ENCODE measurements at places on chromosomes 16 and 17.

GRCh38 chr16:55349867-55350266, 25.9 kb downstream of the IRX6 start:
- DNase-seq = peak; percentile 19

- DNase-seq = no peak
These were observed 160.1 kb upstream of the IRX3 start for GRCh38 chr16:54446639-54447038.

DNA sequence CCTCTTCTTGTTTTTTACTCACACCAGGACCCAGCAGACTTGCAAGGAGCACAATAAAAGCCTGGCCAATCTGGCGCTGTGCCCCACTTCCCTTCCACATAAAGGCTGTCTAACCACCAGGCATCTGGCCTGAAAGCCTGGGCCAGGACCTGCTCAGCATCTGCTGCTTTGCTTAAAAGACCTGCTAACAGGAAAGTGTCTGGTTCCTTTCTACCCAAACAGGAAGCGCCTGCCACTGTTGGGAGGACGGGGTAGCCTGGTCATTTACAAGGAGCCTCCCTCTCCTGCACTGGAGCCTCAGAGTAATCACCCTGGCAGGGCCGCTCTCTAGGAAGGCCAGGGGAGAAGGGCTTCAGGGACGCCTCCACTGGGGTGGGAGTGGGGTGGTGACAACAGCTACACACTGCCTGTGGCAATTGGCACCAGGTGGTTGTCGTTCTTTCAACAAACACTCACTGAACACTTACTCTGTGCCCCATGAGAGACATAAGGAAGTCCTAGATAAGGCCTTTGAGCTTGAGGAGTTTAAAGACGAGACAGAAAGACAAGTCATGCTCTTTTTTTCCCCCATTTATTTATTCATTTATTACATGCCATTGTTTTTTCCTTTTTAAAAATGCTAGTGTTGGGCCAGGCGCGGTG, 6.3 kb upstream of the MMP28 start:
- no peak for DNase-seq

DNA sequence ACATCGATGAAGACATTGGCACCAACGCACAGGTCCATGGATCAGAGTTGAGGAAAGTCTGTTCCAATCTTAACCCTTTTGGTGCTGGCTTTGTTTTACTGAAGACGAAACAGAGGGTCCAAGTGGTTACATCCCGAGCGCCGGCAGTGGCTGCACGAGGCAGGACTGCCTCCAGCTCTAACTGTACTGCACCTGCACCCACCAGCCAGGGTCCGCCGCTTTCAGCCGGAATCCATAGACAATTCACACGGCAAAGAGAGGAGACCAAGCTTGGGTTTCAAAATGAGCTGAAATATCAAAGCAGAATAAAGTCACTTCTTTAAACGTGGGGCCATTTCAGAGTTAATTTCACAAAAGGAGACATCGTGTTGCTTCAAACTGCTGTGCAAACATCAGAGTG, 21.2 kb upstream of the ZC3H18 start:
- DNase-seq = no peak

DNA sequence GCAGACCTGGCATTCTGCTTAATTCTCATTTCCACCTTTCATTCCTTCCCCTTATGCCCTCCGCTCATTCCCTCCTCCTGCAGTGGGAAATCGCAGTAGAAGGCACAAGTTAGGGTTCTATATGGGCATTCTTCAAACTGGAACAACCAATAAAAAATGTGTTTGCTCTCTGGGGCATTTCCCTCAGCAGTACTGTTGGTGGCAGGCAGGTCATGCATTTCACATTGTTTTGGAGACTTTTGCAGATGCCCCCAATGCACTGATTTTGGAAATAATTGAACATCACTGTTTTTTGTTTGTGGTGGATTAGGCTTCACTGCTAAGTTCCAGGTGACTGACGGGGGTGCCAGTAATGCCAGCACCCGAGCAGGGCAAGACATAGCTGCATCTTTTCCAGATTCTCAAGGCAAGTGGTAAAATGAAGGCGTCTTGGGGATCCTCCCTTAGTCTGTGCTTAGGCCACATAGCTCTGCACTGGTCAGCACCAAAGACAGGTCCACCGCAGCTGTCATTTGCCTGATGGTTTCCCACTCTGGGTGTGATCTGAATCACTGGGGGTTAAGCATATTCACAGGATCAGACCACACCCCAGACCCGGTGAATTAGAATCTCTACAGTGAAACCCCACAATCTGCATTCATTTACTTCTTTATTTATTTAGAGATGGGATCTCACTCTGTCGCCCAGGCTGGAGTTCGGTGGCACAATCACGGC, 304.5 kb downstream of the CPPED1 start:
- DNase-seq = no peak

GRCh38 chr16:21702276-21702675, 38.5 kb downstream of the OTOA start:
- no peak for DNase-seq

GRCh38 chr16:24075931-24076716, 180.0 kb upstream of the CACNG3 start:
- DNase-seq = no peak

- DNase-seq = no peak
These were observed 22.9 kb upstream of the LITAF start for GRCh38 chr16:11609474-11610120.

GRCh38 chr16:25078386-25078978, 33.1 kb upstream of the LCMT1 start:
- DNase-seq = no peak

- DNase-seq = no peak
These were observed 27.5 kb downstream of the GSE1 start for GRCh38 chr16:85640585-85640984.

- DNase-seq = no peak
These were observed 165.0 kb downstream of the RBFOX1 start for GRCh38 chr16:7497691-7498090.

DNA sequence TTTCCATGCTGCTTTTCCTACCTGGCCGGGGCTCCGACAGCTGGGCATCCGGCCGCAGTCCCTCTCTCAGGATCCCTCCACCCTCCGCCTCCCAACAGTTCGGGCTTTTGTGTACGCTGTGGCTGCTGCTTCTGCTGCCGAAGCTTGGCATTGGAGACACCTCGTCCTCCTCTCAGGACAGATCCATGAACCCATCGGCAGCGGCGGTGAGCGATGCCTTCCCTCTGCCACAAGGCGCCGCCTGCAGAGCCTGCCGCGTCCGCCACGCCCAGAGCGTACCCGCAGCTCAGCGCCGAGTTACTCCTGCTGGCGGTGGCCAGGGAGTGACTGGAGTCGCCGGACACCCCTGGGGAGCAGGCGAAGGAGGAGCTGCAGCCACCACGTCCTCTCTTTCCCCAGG, 2032.8 kb downstream of the TP53TG3F start:
- DNase-seq = no peak

GRCh38 chr16:84475643-84476240, 28.7 kb downstream of the MEAK7 start:
- no peak for DNase-seq

- peak; percentile 84 for DNase-seq
These were observed 621 bp upstream of the CSHL1 start for GRCh38 chr17:63911657-63912100.

DNA sequence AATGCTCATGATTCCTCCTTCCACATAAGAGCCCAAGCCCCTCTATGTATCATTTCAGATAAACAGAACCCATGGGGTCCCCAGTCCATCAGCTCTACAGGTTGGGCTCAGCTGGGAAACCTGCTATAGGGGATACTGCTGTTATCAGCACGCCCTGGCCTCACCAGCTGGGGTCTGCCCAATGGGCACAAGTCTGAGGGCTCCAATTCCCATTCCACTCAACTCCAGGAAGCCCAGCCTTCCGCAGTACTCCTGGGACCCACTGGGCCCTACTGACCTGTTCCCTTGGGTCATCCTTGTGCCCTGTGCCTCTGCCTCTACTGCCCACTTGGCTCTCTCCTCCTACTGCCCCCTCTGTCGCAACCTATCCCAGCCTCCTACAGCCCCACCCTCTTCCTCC, 16.2 kb upstream of the XYLT2 start:
- DNase-seq = no peak

DNA sequence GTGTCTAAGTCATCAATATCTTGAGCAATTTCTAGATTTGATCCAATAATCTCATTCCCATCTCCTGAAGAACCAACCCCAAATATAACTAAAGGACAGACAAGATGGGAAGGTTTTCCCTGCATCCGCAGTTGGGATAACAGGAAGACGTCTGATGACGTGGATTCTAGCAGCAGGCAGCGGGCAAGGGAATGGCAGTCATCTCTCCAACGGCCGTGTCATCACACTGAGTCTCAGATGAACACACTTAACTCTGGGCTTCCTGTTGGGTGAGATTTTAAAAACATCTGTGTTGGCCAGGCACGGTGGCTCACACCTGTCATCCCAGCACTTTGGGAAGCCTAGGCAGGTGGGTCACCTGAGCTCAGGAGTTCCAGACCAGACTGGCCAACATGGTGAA, 20.9 kb upstream of the TIMP2 start:
- no peak for DNase-seq

DNA sequence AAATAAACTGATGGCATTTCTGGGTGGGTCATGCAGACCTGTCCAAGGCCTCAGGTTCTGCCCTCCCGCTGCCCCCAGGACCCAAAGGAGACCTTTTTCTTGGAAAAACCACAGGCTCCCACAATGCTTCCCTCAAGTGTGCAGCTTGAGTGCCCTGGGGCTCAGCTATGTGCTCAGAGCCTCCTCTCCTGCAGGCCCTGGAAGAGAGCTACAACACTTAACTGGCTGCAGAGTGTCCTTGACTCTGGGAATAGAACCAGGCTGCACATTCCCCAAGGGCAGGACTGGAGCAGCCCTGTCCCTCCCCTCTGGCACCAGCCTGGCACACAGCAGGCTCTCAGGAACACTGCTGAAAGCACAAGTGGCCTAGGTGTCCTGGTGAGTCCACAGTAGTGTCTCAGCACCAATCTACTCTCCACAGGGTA, 4.8 kb upstream of the SREBF1 start:
- peak; percentile 56 for DNase-seq

GRCh38 chr17:47368262-47368661, 44.5 kb downstream of the EFCAB13 start:
- no peak for DNase-seq

DNA sequence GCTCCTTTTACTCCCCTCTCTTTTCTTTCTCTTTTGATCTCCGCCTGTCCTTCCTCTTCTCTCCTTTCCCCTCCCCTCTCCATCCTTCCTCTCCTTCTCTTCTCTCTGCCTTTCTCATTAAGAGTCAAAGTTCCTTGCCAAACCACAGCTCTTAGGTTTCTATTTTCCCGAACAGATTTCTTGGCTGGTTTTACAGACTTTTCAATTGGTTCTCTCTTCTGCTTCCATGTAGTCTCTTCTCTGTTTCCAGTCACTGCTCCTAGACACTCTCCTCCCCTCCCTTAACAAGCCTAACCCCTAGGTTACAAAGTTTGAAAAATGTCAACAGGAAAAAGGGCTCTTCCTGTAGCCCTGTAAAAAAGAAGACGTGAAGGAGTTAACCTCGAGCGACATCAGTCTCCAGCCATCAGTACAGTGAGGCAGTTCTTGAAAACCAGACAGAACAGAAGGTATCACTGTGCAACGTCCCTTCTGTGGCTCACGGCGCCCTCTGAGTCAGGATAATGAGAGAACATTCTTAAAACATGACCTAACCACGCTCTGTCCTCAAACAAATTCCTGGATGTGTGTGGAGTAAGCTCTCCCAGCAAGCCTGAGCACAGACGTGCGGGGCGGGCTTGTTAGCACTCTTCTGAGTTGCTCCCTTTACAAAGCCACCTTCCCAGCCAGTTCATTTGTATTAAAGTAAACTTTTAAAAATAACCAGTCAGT, 11.6 kb upstream of the MARCHF10 start:
- peak; percentile 73 for DNase-seq

GRCh38 chr16:61074324-61074723, 961.9 kb downstream of the CDH8 start:
- DNase-seq = no peak

DNA sequence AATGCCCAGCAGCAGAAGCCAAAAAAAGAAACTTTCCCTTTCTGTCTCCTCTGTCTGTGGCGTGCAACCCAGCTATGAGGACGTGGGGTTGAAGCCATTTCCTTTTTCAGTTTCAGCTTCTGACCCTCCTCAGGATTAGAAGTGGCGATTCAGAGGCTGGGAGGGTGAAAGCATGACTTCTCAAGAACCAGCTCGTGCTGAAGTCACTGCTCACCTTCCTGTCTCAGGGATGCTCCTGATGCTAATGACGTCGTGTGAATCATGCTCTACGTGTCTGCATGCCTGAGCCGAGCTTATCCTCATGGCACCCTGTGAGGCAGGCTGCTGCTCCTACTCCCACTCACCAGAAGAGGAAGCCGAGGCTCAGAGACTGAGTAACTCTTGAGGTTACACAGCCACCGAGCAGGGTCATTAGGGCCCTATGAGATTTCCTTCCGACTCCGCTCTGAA, 5.7 kb upstream of the LPO start:
- no peak for DNase-seq

DNA sequence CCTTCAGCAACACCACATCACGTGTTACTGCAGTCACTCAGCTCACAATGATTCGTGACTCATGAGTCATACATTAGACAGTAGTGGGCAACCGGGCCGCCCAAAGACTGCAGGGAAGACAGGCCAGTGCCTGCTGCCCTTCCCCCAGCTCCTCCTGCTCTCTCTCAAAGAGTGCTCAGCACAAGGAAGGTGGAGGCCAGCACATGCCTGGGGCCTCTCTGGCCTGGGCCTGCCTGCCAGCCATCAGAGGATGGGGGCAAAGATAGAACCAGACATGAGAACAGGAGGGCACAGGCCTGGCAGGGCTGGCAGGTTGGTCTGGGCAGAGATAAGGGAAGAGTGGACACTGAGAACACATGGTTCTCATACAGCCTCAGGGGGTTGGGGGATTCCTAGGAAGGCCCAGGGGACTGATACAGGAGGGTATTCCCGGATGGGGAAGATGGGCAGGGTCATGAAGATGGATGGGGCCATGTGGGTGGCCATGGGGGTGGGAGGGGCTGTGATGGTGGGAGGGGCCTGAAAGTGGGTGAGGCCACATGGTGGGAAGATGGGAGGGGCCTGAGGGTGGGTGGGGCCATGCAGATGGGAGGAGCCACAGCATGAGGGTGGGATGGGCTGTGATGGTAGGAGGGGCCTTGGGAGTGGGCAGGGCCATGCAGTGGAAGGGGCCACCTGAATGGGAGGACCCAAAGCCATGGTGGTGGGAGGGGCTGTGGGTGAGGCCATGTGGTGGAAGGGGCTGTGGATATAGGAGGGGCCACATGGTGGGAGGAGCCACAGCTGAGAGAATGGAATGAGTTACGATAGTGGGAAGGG, 29.0 kb downstream of the KATNB1 start:
- DNase-seq = no peak

GRCh38 chr17:15660077-15660476, 24.0 kb downstream of the TRIM16 start:
- DNase-seq = no peak

- DNase-seq = no peak
These were observed 4.1 kb downstream of the MAP2K3 start for GRCh38 chr17:21288571-21289017.
